HL-60 (cell line): ENCODE measurements at places on chromosomes 12 and 14.

- DNase-seq, result no peak
Measured at GRCh38 chr12:7361265-7361664, 57.4 kb downstream of the ACSM4 start.

GRCh38 chr14:70789361-70789760 is 20.0 kb downstream of the MAP3K9 start:
- DNase-seq, result no peak

- no peak for DNase-seq
Measured at GRCh38 chr12:69129017-69129416, 110.4 kb upstream of the CPSF6 start.

- peak; percentile 63 for DNase-seq
Measured at GRCh38 chr12:67647799-67648520, 585 bp upstream of the DYRK2 start.

DNA sequence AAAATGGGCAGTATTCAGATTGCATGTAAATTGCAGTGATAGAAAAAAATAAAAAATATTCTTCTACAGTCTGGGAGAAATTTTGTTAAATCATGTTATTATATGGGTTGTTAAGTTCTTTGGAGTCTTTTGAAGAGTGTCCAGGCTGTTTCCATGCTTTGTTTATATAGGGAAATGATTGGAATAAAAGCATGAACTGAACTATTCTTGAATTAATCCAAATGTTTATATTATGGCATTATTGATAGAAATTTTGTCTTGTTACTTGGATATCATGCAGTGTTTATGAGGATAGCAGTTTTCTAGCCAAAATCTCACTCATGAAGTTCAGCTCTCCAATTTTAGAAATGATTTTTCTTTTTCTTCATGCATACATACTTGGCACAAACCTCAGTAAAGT is 108.2 kb upstream of the NAV3 start:
- no peak for DNase-seq

DNA sequence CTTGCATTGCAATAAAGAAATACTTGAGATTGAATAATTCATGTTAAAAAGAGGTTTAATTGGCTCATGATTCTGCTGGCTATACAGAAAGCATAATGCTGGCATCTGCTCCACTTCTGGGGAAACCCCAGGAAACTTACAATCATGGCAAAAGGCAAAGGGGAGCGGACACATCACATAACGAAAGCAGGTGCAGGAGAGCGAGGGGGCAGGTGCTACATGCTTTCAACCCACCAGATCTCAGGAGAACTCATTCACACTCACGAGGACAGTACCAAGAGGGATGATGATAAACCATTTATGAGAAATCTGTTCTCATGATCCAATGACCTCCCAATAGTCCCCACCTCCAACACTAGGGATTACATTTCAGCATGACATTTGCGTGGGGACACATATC is 172.6 kb downstream of the RASSF9 start:
- DNase-seq, result no peak

DNA sequence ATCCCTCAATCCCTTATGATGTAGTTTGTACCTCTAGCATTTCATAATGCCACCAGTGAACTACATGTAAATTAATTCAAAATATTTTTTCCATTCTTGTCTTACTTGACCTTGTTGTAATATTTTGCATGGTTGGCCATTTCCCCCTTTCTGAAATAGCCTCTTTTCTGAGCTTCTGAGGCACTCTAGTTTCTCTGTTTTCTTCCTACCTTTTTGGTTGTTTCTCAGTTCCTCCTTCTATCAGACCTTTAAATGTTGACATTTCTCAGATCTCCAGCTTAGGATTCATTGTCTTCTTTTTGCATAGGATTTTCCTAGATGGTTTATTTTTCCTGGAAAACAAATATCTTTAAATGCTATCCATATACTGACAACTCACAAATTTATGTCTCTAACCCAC is 9.8 kb upstream of the RMST start:
- no peak for DNase-seq

DNA sequence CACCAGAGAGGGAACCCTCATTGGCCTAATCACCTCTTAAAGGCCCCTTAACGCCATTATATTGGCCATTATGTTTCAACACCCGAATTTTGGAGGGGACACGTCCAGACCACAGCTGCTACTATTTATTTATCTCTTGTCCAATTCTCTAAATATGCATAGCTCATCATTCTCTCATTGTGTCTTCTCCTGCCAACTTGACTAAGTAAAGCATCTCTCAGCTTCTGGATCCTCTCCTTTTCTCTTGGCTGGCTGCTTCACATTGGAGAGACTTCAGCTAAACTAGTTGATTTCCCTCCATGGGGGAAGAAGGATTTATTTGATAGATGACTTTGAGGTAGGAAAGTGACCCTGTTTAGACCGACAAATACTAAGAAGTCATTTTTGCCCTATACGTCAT is 120.4 kb upstream of the KRR1 start:
- no peak for DNase-seq

DNA sequence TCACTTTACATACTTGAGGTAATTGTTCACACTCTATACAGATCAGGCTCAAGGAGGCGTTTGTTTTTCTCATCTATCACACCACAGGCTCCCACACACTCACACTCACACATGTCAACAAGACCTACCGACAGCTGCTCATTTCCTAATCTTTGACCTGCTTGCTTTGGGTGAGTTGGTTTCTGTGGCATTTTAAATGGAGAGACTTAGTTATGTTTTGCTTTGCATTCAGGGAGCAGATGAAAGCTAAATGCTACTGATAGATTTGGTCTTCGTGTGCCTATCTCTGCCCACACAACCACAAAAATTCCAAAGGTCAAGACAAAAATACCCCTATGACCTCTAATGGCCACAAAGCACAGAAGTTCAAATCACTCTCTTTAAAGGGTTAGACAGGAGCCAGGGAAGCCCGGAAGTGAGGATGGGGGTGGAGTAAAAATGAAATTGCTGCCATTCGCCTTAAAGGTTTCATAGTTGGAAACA is 203.5 kb upstream of the G2E3 start:
- no peak for DNase-seq

DNA sequence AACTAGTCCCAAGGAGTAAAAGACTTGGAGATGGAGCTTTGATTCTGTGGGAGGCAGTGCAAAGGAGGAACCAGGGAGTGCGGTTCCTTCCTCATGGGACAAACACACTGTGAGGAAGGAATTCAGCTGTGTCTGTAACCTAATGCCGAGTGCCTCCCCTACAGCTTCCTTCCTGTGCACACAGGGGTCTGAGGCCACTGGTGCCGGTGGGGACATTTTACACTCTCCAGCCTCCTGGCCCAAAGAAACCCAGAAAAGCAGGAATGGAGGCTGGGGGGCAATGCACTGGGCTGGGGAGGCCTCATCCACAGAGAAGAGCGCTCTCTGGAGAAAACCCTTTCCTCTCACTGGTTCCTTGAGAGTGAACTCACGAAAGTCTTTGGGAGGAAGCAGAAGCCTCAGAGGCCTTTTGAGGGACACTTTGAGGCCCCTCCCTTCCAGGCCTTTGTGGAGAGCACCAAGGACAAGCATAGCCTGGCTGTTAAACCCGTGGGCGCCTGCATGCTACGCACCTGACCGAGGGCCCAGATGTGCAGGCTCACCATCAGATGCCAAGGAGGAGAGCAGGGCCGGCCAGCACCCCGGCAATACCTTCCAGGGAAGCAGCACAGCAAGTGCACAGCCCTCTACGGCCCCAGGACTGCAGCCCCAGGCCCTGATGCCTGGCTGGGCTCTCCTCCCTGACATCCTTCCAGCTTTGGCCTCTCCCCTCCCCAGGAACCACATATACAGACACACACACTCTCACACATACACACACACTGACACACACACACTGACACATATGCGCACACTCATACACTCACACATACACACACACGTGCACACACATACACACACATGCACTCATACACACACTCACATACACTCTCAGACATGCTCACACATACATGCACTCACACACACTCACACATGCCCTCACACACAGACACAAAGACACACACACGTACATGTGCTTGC is 52.0 kb downstream of the NFKBIA start:
- DNase-seq, result peak; percentile 52

DNA sequence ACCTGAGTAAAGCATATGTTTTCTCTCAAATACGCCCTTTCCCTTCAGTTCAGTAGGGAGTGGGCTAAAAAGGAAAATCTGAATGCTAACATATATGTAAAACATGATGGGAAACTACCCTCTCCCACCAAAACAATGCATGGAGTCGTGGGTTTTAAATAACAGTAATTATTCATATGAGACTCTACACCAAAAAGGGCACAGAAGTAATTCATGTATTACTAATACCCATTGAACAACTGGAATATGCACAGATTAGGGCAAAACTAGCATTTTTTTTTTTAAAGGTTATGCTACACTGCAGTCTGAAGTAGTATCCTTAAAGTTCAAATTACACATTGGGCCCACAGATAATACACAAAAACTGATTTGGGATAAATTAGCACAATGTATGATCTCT is 8.1 kb upstream of the ARID2 start:
- DNase-seq, result no peak

- DNase-seq, result no peak
Measured at GRCh38 chr12:94208622-94208966, 60.2 kb downstream of the PLXNC1 start.

DNA sequence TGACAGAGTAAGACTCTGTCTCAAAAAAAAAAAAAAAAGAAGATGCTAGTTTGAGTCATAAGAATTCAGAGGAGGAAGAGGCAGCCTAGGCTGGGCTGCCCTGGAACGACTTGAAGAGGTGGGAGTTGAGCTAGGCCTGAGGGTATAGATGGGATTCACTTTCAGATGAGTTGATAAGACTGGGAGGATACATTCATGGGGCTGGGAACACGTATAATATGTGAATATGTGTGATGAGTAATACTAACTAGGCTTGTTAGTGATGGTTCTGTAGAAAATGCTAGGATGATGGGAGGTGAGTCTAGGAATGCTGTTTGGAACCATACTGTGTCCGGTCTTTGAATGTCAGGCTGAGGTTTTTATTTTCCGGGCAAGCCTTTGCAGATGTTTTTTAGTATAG is 9.0 kb downstream of the PLEKHA5 start:
- DNase-seq, result no peak

- DNase-seq, result peak; percentile 26
Measured at GRCh38 chr12:40446385-40446784, 221.6 kb downstream of the LRRK2 start.

DNA sequence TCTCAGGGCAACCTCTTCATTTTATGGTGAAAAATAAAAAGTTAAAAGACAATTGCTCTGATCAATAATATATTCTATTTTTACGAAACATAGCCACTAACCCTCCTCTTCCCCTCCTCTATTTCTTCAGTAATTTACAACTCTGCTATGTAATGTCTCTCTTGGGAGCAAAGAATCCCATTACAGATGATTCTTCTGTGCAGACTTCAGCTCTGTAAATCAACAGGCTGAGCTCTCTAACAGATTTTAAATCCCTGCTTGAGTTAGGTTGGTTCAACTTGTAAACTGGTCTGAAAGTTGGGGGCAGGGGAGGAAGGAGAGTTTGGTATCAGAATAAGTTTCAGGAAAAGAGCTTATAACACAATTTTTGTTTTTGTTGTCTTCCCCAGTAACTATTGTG is 151.0 kb downstream of the SLC25A21 start:
- no peak for DNase-seq

GRCh38 chr14:77085538-77085937 is 12.5 kb upstream of the CIPC start:
- DNase-seq, result no peak

DNA sequence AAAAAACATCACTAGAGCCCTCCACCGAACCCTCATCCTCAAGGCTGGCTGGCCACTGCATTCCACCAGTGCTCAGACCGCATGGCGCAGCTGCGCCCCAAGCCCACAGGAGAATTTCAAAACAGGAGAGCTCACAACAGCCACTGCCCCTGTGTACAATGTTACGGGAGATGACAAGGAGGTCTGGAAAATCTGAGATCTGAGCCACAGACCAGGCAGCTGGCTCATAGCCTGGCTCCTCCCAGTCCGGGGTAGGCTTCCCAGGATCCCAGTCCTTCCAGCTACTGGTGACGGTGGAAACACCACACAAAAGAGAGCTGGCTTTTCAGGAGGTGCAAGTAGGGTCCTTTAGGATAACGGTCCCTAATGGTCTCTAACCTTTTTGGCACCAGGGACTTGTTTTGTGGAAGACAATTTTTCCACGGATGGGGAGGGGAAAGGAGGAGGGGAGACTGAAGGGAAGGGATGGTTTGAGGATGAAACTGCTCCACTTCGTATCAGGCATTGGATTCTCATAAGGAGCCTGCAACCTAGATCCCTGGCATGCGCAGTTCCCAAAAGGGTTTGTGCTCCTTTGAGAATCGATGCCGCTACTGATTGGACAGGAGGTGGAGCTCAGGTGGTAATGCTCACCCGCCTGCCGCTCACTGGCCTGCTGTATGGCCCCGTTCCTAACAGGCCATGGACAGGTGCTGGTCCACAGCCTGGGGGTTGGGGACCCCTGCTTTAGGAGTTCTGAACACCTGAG is 23.0 kb upstream of the NRDE2 start:
- no peak for DNase-seq

DNA sequence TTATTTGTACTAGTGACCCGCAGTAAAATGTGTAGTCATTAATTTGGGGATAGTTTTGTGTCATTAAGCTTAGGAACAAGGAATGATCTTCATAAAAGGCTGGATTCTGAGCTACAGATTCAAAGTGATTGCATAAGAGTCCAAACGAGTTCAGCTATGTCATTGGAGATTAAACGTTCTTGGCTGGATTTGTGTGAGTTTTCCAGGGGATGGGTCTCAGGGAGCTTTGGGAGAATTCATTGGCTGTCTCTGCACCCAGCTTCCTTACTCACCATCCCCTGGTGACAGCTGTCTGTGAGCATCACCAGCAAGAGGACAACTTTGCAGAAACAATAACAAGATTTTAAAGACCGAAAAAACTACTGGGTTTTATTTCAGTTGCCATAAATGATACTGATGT is 130.4 kb downstream of the DAAM1 start:
- DNase-seq, result no peak

DNA sequence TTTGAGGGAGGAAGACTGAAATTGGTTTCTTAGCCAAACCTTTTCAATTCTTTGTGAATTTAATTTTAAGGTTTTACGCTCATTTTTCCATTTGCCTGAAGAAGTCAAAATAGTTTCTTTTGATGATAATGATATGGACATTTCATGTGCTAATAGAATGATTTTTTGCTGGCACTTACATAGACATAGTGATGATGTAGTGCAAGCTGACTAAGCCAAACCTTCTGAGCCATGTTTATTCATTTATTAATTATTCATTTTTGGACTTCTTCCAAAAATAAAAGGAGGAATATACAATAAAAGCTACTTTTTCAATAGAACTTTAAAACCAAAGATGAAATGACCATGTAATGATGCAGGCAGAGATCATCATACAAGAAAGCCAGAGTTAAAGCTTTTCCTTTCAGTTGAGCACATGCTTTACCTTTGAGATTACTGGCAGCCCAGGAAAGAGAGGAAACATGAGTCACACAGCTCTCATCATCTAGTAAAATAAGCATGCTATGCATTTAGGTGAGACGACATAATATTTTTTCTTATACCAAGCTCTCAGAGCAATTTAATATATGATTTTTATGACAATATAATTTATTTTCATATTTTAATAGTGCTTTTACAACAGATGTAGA is 24.8 kb downstream of the KCNA1 start:
- DNase-seq, result no peak
